ENCODE measurements at places on chromosomes 5 and 9.
A peak's percentile ranks its signal among the peaks of the same experiment; 100 is the strongest.

GRCh38 chr9:35679766-35680330 lies 6.1 kb downstream of the CA9 start:
- no peak for DNase-seq

- peak; percentile 87 for DNase-seq
Measured at GRCh38 chr5:168426007-168426863, 60.0 kb upstream of the RARS1 start.

GRCh38 chr9:109453210-109453842 lies 44.8 kb downstream of the PTPN3 start:
- DNase-seq, result no peak

- DNase-seq, result no peak
Measured at GRCh38 chr5:56055287-56055686, 60.5 kb upstream of the IL6ST start.
